HFF-Myc (cell line): ENCODE measurements at places on chromosomes 7 and 10.

GRCh38 chr10:103573205-103573487, 79.6 kb downstream of the NEURL1 start:
- no peak for DNase-seq

GRCh38 chr10:103241262-103242011, 4.2 kb upstream of the RPEL1 start:
- no peak for DNase-seq

- no peak for DNase-seq
Observed at GRCh38 chr10:52032681-52033629, 281.1 kb upstream of the DKK1 start.

DNA sequence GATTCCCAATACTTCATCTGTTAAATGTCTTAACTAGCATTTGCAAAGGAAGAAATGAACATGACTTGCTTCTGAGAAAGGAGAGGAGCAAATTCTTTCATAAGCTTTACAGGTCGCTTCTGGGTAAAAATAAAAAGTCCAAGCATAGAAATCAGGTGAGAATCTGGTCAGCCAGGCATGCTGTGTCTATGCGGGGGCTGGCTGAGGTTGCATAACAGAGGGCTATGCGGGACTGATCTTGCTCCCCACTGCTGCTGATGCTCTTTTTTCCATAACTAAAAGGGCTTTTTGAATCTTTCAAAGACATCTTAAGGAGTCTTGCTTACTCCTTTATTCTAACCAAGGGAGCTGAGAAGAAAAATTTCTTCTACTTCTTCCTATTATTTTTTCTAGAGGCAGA, 92.7 kb upstream of the FGFR2 start:
- no peak for DNase-seq
